ENCODE measurements at places on chromosomes 2 and 18. TPM values are rescaled to one million over a fixed set of nuclear protein-coding genes. Genes with fewer than 3 reads are reported as not detected.

Gene UGT1A7
- not detected for total RNA-seq

Gene CYS1
- total RNA-seq, result 0.27 TPM

Gene MALL
- total RNA-seq, result 2.7 TPM

Gene SP140
- total RNA-seq, result 0.32 TPM

Gene SLC9A4
- total RNA-seq, result 0.05 TPM

Gene DSG1
- total RNA-seq, result not detected

GRCh38 chr2:143501106-143501676 is 372.0 kb downstream of the ARHGAP15 start:
- H3K27me3 ChIP-seq, result no peaks in the 10 kb centered on the region
- DNase-seq, result no peak
- no peak overlapping the region for H3K4me3 ChIP-seq
- H3K4me1 ChIP-seq, result no peaks in the 10 kb centered on the region
- no peak overlapping the region for H3K27ac ChIP-seq

DNA sequence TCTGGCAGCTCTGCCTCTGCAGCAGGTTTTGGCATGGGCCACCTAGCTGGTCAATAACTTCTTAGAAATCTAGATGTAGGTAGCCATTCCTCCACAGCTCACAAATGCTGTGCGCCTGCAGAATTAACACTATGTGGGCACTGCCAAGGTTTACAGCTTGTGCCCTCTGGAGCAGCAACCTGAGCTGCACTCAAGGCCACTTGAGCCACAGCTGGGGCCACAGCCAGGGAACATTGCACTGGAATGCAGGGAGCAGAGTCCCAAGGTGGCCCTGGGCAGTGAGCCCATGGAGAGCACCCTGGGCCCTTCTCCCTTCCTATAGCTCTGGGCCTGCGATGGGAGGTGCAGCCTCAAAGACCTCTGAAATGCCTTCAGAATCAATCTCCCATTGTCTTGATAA is 365.3 kb downstream of the SATB2 start:
- H3K4me1 ChIP-seq, result no peaks in the 10 kb centered on the region
- no peaks in the 10 kb centered on the region for H3K36me3 ChIP-seq
- H3K27me3 ChIP-seq, result no peaks in the 10 kb centered on the region
- no peak overlapping the region for H3K27ac ChIP-seq
- DNase-seq, result no peak

- H3K27me3 ChIP-seq, result no peaks in the 10 kb centered on the region
- peak; percentile 67 for DNase-seq
- peaks cover 5% of the 10 kb centered on the region for H3K36me3 ChIP-seq
- H3K4me1 ChIP-seq, result peaks cover 3% of the 10 kb centered on the region
- H3K4me3 ChIP-seq, result peak overlapping the region; percentile 96
- H3K27ac ChIP-seq, result no peak overlapping the region
These were observed 1.0 kb downstream of the MARS2 start for GRCh38 chr2:197705912-197706838.

- H3K4me1 ChIP-seq, result no peaks in the 10 kb centered on the region
- peaks cover 11% of the 10 kb centered on the region for H3K27me3 ChIP-seq
- no peak for DNase-seq
These were observed 28.5 kb downstream of the IL37 start for GRCh38 chr2:112939425-112939824.

DNA sequence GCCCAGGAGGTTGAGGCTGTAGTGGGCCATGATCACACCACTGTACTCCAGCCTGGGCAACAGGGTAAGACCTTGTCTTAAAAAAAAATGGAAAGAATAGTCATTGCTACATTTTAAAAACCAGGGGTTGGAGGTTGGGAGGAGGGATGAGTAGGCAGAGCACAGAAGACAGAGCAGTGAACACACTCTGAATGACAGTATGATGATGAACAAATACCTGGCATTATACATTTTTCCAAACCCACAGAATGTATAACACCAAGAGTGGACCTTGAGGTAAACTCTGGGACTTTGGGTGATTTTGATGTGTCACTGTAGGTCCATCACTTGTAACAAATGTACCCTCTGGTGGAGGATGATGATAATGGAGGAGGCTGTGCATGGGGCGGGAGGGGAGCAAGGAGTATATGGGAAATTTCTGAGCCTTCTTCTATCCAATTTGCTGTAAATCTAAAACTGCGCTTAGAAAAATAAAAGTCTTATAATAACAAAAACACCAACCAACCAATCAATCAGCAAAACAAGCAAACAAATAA is 111.4 kb upstream of the PGAP1 start:
- no peaks in the 10 kb centered on the region for H3K27me3 ChIP-seq
- no peak overlapping the region for H3K4me3 ChIP-seq
- no peaks in the 10 kb centered on the region for H3K4me1 ChIP-seq
- no peak for DNase-seq
